Activated CD4-positive, alpha-beta T cell treated with anti-CD3 and anti-CD28 coated beads, Interleukin-2, amount 10 ng/mL, durations not matched to agents 24 days and 14 days (primary cell): ENCODE measurements at places on chromosomes 3 and 15. TPM values are rescaled to one million over a fixed set of nuclear protein-coding genes. Genes with fewer than 3 reads are reported as not detected.

The LMAN1L gene
- 0.33 and 0.36 TPM in 2 replicates for total RNA-seq

The KIF23 gene
- 36.0 and 40.0 TPM in 2 replicates for total RNA-seq

The CLEC3B gene
- total RNA-seq: not detected in 2 replicates

DNA sequence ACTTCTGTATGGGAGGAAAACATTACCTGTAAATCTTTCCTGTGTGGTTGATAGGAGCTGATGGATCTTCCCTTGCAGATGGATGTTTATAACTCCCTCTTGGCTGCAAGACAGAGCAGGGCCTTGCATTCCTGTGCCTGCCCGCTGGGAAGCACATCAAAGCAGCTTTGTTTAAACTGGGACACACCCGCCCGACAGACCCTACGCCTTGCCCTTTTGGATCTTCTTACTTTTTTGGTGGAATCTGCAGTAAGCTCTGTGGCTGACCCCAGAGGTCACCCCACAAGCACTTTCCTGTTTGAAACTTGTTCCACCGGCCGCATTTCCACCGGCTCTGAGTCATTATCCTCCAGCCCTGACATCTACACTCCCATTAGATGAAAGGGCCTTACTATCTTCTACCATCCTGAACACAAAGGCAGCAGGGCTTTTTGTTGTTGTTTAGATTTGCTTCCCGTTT, 244.1 kb upstream of the STT3B start:
- H3K27ac ChIP-seq: peak overlapping the region; percentile 69
- DNase-seq: peak; percentile 85
- peaks cover 2% of the 10 kb centered on the region for H3K27me3 ChIP-seq
- H3K36me3 ChIP-seq: peaks cover 2% of the 10 kb centered on the region

GRCh38 chr3:61853912-61854311, 292.5 kb downstream of the PTPRG start:
- H3K27me3 ChIP-seq: peaks cover 2% of the 10 kb centered on the region
- no peak for DNase-seq
- H3K4me3 ChIP-seq: no peak overlapping the region
- no peaks in the 10 kb centered on the region for H3K36me3 ChIP-seq
- no peak overlapping the region for H3K27ac ChIP-seq

- H3K27me3 ChIP-seq: no peaks in the 10 kb centered on the region
- no peak for DNase-seq
- H3K27ac ChIP-seq: no peak overlapping the region
These were observed 149.5 kb downstream of the NLGN1 start for GRCh38 chr3:173547070-173547469.

GRCh38 chr3:188294113-188294512, 140.2 kb downstream of the LPP start:
- H3K27me3 ChIP-seq: no peaks in the 10 kb centered on the region
- no peak overlapping the region for H3K4me3 ChIP-seq
- no peak overlapping the region for H3K27ac ChIP-seq
- no peak for DNase-seq
